ENCODE measurements at places on chromosomes 11 and 22.

GRCh38 chr11:64801158-64801464 lies 1.9 kb downstream of the MAP4K2 start:
- DNase-seq: no peak

DNA sequence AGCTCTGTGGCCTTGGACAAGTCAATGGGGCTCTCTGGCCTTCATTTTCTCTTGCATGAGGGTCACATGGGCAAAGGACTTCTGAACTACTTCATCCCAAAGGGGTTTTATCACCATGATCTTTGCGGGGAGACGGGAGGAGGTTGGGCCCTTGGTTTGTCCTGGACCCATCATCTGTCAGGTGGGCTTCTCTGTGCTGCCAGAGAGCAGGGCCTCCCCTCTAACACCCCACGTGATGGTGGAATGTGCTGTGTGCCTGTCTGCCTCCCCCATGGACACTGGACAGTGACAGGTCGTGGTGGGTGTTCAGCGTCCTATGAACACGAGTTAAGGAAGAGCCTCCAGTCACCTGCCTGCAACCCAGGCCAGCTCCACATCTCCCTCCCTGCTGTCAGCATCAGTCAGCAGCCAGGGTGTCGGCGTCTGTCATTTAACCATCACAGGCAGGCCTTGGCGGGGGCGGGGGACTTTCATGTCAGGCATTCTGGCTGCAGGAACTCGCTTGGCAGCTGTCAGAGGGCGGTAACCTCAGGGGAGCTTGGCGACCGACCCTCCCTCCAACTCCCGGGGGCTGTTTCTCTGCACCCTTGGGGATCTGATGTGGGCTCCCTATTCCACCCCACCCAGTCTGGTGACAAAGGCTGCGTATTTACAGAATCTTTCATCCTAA lies 2.6 kb upstream of the SUN2 start:
- DNase-seq: no peak

GRCh38 chr11:77470504-77470903 lies 3.4 kb downstream of the PAK1 start:
- no peak for DNase-seq

GRCh38 chr11:73226297-73227006 lies 8.4 kb downstream of the P2RY2 start:
- DNase-seq: no peak

DNA sequence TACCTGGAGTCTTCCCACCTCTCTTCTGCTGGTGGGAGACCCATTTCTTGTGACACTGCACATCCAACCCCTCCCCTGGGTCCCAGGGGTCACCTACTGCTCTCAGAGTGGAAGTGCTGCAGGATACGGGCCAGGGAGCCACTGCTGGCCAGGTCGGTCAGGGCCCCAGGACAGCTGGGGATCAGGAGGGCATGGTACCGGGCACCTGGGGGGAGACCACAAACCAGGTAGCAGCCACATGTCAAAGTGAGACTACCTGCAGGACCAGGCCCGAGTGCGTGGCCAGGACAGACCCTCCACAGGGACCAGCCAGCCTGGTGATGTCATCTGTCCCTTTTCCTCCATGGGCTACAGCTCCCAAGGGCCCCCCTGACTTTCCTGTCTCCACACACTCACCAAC lies 3.9 kb downstream of the GATD1 start:
- DNase-seq: no peak

GRCh38 chr11:23569547-23569946 lies 709.3 kb upstream of the CCDC179 start:
- no peak for DNase-seq

- no peak for DNase-seq
Observed at GRCh38 chr11:119676461-119677020, 52.5 kb downstream of the NECTIN1 start.

DNA sequence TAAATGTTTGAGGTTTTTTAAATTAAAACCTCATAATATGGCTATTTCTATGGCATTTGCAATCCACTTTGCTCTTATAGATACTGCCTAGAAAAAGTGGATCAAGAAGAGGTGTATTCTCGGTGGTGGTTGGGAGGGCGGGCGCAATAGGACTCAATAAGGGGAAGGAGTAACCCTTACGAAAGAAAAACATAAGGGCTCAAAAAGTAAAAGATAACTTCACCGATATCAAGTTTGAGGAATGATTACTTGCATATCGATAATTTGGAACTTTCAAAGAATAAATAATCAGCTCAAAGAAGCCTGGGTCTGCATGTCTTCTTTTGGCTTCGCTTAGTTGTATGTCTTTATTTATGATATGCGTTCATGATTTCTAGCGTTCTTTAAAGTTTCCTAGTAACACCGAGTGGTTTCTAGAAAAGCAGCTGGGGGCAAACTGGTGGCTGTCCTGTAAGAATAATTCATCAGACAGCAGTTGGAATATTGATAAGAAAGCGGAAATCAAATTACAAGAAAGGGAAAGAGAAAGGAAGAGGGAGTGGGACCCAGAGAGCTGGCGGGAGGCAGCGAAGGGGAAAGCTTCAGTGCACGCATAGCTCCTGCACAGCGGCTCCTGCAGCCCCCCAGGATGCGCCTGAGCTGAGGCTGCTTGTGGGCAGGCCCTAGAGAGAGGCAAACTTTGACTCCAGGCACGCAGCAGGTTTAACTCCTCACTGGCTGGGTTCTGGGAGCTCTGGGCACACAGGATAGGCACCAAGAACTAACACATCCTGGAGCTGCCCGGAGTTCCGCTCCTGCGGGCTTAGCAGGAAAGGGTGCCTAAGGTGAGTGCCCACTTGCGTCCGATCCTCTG lies 9.1 kb upstream of the FLI1 start:
- DNase-seq: no peak

- peak; percentile 62 for DNase-seq
Observed at GRCh38 chr11:34263441-34264091, 94.2 kb downstream of the ABTB2 start.

GRCh38 chr11:62671236-62671607 lies 251 bp upstream of the UQCC3 start:
- DNase-seq: no peak

- DNase-seq: no peak
Observed at GRCh38 chr11:11740836-11741235, 100.9 kb upstream of the USP47 start.

- DNase-seq: no peak
Observed at GRCh38 chr22:46686221-46687047, 51.6 kb downstream of the CERK start.

DNA sequence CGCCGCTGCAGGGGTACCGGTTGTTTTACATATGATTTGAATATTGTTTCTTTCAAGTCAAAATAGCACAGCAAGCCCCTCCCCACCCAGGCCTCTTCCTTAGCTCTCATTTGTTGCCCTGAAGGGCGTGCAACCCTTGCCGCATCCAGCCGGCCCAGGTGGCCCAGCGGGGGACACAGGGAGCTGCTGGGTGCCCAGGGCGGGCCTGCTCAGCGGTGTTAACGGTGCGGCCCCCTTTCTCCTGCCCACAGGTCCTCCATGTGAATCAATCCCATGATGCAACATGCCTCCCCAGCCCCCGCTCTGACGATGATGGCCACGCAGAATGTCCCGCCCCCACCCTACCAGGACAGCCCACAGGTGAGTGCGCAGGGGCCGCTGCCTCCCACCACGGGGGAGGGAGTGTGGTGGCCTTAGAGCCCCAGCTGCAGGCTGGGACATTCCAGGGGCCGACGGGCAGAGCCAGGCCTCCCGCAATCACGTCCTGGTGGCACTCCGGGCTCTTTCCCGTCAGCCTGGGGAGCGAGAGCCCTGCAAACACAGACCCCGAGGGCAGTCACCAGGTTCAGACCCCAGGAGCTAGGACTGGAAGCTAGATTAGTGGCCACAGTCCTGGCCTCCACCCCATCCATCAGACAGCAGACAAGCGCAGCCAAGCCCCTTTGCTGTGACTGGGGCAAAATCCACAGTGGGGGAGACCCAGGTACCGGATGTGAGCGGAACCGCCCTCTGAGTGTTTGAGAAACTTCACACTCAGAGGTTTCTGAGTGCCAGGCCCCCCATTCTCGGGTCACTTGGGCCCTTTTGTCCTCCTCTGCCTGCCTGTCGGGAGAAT lies 144.8 kb downstream of the FEZ1 start:
- DNase-seq: peak; percentile 19

GRCh38 chr11:20658135-20658534 lies 11.3 kb upstream of the NELL1 start:
- no peak for DNase-seq

GRCh38 chr22:29782061-29782845 lies 15.1 kb downstream of the UQCR10 start:
- no peak for DNase-seq

GRCh38 chr11:2268729-2269600 lies 1.4 kb downstream of the ASCL2 start:
- peak; percentile 66 for DNase-seq

GRCh38 chr22:27637604-27638003 lies 164.0 kb downstream of the MN1 start:
- DNase-seq: no peak

DNA sequence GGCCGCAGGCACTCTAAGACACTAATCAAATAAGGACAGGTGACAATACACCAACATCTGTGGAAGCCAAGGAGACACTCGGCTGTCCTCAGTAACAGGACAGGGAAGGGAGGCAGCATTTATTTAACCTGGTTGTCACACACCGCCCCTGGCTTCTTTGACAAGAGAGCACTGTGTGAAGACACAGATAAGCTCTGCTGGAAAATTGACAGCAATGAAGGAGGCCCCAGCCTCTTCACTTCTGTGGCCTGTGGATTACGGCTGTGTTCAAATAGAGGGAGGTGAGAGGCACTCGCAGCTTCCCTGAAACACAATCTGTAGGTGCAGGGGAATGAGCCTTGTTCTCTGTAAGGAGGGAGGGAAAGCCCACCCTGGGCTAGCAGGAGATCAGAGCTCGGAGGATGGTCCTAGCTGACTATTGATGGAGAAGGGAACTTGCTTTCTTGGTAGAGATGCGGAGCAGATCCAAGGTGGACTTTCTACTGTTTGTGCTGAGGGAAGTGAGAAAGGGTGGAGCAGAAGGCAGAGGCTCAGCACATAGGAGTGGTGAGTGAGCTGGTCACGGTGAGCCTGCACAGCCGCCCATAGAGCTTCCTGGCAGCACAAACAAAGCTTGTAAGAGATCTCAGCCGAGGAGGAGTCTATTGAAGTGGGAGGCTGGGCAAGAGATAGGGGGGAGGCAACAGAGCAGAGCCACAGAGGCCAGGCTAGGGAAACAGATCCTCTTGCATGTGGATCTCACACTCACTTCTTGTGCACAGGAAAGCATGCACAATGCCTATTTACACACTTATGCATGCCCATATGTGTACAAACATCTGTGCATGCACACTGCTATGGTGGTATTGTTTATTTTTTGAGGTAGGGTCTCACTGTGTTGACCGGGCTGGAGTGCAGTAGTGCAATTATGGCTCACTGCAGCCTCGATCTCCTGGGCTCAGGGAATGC lies 114.6 kb upstream of the THY1 start:
- no peak for DNase-seq

- no peak for DNase-seq
Observed at GRCh38 chr11:23425381-23425780, 565.1 kb upstream of the CCDC179 start.

DNA sequence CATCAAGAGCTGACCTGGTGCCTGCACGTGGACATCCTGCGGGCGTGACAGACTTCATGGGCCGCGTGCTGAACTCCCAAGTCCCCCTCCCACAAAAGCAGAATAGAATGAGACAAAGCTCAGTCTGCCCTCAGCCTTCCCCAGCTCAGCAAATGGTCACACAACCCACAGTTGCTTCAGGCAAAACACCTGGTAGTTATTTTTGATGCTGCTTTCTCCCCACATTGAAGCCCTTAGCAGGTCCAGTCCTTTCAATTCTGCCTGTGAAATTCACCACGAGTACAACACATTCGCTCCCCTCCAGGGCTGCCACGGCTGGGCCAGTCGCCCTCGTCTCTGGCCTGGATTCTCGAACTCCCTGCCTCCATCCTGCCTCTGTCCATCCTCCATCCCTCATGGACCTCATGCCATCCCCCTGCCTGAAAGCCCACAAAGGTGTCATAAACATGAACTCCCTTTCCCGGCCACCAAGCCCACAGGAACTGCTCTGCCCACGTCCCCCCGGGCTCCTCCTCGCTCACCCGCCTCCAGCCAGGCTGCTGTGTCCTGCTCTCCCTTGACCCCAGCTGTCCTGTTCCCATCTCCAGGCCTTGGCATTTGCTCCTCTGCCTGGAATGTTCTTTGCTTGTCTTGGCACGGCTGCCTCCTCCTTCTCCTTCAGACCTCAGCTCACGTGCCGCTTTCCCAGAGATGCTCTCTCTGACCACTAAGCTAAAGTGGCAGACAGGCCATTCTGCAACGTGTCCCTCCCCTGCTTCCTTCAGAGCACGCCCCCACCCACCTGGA lies 42.1 kb downstream of the SCUBE1 start:
- no peak for DNase-seq

DNA sequence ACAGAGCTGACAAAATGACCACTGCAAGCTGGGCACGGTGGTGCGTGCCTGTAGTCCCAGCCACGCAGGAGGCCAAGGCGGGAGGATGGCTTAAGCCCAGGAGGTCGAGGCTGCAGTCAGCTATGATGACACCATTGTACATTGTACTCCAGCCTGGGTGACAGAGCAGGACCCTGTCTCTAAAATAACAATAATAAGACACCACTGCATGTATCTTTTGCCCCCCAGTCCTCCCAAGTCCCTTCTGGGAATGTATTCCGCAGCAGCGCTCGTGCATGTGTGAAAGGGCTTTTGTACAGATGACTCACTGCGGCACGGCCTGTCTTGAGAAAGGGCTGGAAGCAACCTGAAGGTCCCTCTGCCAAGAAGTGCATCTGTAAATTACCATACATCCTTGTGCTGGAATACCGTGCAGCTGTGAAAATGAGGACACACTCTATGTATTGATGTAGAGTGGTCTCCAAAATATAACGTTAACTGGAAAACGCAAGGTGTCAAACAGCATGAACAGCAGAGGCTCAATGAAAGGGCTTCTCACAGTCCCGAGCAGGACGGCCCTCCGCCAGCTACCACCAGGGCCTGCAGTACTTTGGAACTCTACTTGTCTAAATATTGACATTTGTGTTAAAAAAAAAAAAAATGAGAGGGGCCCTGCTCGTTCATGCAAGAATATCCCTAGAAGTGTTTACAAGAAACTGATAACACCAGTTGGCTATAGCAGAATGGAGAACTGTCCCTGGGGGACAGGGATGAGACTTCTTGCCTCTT lies 9.0 kb upstream of the CDC42EP2 start:
- no peak for DNase-seq

GRCh38 chr11:3970108-3970507 lies 114.6 kb downstream of the STIM1 start:
- DNase-seq: no peak

DNA sequence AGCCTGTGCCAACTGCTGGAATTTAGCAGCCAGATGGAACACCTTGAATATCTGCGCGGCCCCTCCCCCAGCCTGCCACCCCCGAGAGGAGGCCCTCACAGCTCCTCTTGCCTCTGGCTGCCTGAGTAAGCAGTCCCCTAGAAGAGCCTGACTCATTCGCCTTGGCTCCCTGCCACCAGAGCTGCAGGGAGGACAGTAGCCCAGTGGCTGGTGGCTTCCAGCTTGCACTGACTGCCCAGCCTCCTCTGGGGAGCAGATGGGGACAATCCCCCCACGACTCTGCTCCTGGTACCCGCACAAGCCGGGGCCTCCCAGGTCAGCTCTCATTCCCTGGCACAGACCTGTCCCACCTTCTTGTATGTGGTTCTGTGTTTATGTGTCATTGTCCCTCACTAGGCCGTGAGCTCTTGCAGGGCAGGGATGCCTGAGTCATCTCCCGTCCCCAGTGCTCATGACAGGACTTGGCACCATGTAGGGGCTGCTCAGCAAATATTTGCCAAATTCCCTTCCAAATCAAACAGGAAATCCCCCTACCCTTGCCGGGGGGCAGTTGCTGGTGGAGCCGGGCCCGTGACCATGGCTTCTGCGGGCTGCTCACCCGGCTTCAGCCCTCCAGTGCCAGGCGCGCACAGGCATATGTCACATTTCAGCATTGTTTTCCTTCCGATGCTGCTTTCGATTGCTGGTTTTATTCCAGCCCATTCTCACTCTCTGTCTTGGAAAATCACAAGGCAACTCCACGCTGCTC lies 43.6 kb downstream of the CACNG2 start:
- DNase-seq: peak; percentile 48
